ENCODE measurements at places on chromosomes 11 and 22. TPM values are rescaled to one million over a fixed set of nuclear protein-coding genes. Genes with fewer than 3 reads are reported as not detected.
A peak's percentile ranks its signal among the peaks of the same experiment; 100 is the strongest.

- no peak for ATAC-seq
These were observed 141.4 kb upstream of the E2F8 start for GRCh38 chr11:19382131-19382611.

DNA sequence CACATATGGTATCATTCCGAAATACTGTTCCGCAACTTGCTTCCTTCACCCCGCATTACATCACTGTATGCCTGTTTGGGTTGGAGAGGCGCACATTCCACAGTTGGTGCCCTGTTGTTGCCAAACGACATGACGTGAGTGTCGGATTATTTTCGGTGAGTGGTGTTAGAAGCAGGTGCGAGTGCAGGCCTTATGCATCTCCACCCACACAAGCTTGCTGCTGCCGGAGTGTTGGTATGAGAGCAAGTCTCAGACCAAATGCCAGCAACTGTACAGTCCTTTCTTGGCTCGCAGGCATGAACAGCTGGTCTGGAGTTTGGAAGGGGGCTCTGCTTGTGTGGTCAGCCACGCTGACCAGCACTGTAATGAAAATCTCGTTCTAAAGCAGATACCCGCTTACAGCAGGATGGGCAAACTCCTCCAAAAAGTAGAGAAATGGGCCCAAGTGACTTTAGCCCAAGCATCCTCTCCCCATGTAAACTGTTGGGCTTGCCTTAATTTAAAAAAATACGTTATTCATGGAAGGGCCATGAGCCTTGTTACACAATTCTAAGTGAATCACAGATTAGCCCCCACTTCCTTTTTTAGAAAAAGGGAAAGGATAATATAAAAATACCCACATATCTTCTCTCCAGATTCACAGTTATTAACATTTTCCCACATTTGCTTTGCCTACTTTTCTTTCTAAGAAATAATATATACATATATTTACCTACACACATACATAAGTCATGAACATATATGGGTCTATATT, 48.7 kb upstream of the OR9Q1 start:
- no peak for ATAC-seq

DNA sequence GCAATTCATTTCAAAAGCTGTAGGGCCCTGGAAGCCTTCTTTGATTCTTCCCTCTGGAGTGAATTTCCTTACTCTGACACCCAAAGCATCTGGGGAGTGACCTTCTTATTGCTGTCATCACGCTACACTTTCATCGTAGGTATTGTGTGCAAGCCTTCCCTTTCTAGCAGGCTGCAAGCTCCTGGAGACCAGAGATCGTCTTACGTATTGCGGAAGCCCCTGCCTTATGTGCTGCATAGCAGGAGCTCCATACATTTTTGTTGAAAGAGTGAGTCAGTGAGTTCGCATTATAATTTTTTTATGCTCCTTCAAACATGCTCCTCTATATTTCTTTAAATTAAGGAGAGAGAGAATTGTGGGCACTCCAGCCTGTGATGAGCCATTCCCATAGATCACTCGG, 21.2 kb upstream of the TMEM218 start:
- no peak for ATAC-seq

DNA sequence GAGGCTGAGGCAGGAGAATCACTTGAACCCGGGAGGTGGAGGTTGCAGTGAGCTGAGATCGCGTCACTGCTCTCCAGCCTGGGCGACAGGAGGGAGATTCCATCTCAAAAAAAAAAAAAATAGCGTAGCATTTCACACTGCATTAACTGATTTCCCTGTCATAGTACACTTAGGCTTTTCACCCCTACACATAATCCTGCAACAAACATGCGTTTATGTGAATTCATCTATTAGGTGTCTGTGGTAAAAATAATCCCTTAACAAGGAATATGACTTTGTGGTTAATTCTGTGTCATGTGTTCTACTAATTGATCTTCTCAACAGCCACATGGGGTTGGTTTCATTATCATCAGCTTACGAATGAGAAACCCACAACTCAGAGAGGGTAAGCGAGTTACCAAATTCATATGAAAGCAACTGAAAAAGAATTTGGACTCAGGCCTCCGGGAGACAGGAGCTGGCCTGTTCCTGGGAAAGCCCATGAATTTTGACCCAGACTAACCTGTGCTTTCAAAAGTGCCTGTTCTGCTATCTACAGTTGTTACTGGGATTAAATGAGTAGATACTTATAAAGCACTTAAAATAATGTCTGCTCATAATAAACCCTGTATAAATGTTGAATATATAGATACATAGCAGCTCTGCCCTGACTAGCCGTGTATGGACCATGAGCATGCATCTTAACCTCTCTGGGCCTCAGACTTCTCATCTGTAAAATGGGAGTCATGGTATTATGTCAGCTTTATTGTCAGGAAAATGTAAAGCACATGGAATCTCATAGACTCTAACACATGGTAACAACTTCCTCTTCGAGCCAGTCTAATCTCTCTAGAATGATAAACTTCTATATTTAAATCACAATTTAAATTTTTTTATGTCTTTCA, 36.6 kb downstream of the KCNJ1 start:
- ATAC-seq = no peak

DNA sequence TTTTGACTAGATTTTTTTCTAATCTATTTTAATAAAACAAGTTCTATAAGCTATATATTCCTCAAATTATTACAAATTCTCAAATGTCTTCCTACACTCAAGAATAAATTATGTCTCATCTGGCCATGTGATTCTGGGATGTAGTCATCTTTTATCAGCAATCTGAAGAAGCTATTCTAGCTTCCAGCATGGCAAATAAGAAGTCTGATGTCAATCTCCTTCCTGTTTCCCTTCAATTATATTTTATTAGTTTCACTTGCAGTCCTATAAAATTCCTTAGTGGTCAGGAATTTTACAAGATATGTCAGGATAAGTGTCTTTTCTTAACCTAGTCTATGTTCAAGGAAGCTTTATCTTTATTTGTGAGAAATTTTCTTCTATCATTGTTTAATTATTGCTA, 10.4 kb upstream of the ANO3 start:
- no peak for ATAC-seq

GRCh38 chr11:123519055-123519796, 89.2 kb downstream of the GRAMD1B start:
- ATAC-seq = peak; percentile 94

- ATAC-seq = no peak
These were observed 129.0 kb downstream of the ETS1 start for GRCh38 chr11:128458321-128458720.

GRCh38 chr11:63901660-63902059, 15.3 kb downstream of the RCOR2 start:
- no peak for ATAC-seq

- ATAC-seq = peak; percentile 68
These were observed 961 bp downstream of the IPO7 start for GRCh38 chr11:9385327-9385899.

Gene C11orf65
- 0.36 TPM for total RNA-seq

Gene SYT13
- total RNA-seq = not detected

Gene MRPL49
- total RNA-seq = 63.9 TPM

Gene CATSPER1
- not detected for total RNA-seq

Gene CRYBB3
- total RNA-seq = 0.64 TPM
